Effector memory CD4-positive, alpha-beta T cell (primary cell): ENCODE measurements at places on chromosomes 16 and 17.

DNA sequence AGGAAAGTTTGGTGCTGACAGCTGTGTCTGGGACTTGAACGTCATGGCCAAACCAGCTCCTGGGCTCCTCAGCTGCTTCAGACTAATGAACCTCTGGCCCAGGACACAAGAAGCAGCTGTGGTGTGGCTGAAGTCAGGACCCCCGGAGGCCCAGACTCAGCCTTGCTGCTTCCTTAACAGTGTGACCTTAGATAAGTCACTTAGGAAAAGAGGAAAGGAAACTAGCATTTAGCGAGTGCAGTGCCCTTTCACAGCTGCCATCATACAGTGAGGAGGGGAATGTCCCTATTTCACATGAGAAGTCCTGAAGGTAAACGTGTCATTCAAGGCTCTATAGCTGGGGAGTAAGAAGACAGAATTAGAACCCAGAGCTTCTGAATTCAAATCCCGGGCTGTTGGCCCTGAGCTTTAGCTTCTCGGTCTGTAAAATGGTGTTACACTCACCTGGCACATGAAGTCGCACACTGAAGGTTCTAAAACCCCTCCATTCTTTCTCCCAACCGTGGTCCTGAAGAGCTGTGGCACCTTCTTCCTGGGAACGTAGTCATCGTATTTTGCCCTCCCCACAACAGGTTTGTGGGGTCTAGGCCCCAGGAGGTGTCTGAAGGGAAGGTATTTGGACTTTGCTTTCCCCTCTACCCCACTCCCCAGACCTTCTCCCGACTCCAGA lies 910 bp upstream of the RAMP2 start:
- peaks cover 30% of the 10 kb centered on the region for H3K27me3 ChIP-seq
- no peak overlapping the region for H3K27ac ChIP-seq
- DNase-seq, result no peak
- no peaks in the 10 kb centered on the region for H3K36me3 ChIP-seq
- peaks cover 9% of the 10 kb centered on the region for H3K4me1 ChIP-seq
- no peak overlapping the region for H3K4me3 ChIP-seq

DNA sequence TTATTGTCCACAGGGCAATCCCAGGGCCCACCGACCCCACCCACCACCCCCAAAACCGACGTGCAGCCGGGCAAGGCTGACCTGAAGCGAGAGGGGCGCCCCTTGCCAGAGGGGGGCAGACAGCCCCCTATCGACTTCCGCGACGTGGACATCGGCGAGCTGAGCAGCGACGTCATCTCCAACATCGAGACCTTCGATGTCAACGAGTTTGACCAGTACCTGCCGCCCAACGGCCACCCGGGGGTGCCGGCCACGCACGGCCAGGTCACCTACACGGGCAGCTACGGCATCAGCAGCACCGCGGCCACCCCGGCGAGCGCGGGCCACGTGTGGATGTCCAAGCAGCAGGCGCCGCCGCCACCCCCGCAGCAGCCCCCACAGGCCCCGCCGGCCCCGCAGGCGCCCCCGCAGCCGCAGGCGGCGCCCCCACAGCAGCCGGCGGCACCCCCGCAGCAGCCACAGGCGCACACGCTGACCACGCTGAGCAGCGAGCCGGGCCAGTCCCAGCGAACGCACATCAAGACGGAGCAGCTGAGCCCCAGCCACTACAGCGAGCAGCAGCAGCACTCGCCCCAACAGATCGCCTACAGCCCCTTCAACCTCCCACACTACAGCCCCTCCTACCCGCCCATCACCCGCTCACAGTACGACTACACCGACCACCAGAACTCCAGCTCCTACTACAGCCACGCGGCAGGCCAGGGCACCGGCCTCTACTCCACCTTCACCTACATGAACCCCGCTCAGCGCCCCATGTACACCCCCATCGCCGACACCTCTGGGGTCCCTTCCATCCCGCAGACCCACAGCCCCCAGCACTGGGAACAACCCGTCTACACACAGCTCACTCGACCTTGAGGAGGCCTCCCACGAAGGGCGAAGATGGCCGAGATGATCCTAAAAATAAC lies 3.0 kb downstream of the SOX9 start:
- H3K4me3 ChIP-seq, result no peak overlapping the region
- H3K36me3 ChIP-seq, result no peaks in the 10 kb centered on the region
- DNase-seq, result no peak
- H3K27me3 ChIP-seq, result peaks cover 14% of the 10 kb centered on the region
- H3K27ac ChIP-seq, result no peak overlapping the region

DNA sequence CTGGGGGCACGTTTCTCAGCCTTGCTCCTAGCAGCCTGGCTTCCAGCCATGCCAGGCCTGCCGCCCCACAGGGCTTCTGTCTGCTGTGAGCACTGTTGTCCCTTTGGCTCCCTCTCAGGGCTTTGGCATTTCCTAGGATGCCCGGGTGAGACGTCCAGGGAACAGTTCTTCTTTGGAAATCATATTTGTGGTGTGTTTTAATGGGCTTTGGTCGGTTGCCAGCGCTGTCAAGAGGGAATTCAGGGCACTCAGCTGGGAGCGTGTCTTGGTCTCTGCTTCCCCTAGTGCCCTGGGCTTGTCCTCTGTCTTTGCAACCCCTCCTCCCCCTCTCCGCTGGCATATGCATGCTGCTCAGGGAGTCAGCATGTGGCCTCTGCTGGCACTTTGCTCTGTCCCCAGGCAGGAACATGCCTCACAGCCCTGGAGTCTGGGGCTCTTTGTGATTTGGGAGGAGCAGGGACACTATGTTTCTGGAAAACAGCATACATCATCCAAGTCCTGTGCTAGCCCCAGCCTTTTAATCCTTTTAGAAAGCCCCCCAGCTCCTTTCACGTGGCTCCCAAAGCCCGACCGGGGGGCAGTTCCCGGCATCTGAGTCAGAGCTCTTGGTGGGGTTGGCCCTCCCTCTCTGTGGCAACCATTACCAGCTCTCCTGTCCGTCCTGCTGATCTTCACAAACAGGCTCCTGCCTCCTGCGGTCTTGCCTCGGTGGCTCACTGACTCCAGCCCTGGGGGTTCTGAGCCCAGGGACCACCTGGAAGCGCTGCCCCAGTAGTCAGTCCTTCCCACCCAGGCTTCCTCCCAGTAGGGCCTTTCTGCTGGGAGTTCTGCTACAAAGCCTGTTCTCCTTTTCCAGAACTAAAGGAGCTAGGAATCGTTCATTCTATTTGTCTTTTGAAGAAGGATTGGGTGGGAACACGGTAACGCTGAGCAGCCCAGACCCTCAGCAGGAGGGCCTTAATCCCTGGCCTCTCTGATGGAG lies 26.7 kb downstream of the SAP30BP start:
- H3K27me3 ChIP-seq, result no peaks in the 10 kb centered on the region
- DNase-seq, result no peak
- H3K4me1 ChIP-seq, result no peaks in the 10 kb centered on the region
- peaks cover 55% of the 10 kb centered on the region for H3K36me3 ChIP-seq
- no peak overlapping the region for H3K4me3 ChIP-seq

DNA sequence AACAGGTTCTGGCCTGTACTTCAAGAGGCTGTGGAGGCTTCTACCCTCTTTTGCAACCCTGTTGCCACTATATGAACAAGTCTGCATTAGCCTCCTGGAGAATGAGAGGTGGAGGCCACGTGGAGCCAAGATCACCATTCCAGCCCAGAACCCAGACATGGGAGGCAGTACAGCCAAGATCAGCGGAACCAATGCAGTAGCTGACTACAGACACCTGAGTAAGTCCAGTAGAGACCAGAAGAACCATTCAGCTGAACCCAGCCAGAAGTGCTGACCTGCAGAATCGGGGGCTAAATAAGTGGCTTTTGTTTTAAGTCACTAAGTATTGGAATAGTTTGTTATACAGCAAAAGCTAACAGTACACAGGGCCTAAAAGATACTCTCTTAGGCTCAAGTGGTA lies 12.1 kb downstream of the FAM20A start:
- H3K27ac ChIP-seq, result no peak overlapping the region
- H3K4me1 ChIP-seq, result no peaks in the 10 kb centered on the region
- no peak for DNase-seq
- no peaks in the 10 kb centered on the region for H3K36me3 ChIP-seq
- H3K4me3 ChIP-seq, result no peak overlapping the region

GRCh38 chr16:62597875-62598274 lies 561.6 kb upstream of the CDH8 start:
- H3K36me3 ChIP-seq, result no peaks in the 10 kb centered on the region
- DNase-seq, result no peak
- H3K27me3 ChIP-seq, result no peaks in the 10 kb centered on the region
- H3K4me1 ChIP-seq, result no peaks in the 10 kb centered on the region

GRCh38 chr17:44522883-44523671 lies 19.9 kb upstream of the GPATCH8 start:
- no peak for DNase-seq
- no peak overlapping the region for H3K27ac ChIP-seq
- H3K27me3 ChIP-seq, result no peaks in the 10 kb centered on the region
- no peaks in the 10 kb centered on the region for H3K36me3 ChIP-seq
- no peaks in the 10 kb centered on the region for H3K4me1 ChIP-seq

- H3K27ac ChIP-seq, result peak within 1 kb of the TSS; percentile 69
- peak within 1 kb of the TSS; percentile 91 for H3K4me3 ChIP-seq
- H3K4me1 ChIP-seq, result peaks cover 24% of the 10 kb centered on the region
- H3K27me3 ChIP-seq, result no peaks in the 10 kb centered on the region
Measured at GRCh38 chr16:88856828-88857727, at the start of the genes GALNS and TRAPPC2L. TSS of gene GALNS (minus strand) at chr16:88856947. CDS start at chr16:88856877, 70 bp downstream. TSS of gene TRAPPC2L (plus strand) at chr16:88857127. CDS start at chr16:88857151, 24 bp downstream.

DNA sequence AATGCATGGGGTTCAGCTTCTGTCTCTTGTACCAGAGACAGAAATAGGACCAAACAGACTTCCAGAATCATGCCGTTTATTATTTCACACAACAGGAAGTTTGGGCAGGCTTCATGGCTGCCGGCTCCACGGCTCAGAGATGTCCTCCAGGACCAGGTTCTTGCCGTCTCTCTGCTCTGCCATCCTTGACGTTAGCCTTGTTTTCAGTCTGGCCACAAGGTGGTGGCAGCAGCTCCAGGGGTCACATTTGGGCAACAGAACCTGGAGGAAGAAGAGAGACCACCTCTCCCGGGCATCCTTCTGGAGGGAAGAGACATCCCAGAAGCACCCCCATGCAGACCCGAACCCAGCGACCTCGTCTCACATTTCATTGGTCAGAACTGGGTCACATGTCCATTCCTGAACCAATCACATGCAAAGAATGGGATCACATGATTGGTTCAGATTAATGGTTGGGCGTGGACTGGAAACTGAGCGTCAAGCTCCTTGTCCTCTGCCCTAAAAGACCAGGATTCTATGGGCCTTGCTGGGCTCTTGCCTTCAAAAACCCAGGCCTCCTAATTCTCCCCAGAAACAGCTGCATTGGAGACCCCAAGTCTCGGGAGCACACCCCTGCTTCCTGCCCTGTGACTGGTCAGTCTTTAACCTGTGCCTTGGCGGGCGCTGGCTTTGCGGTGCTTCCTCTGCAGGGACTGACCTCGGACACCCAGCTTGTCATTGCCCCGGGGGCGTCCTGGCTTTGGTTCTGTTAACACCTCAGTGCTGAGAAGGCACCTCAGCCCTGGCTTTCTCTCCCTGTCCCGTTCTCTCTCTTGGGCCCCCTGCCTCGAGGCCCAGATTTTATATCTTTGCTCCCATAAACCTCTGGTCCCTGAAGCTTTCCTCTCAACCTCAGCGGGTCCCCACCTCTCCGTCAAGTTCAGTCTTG lies 63.3 kb downstream of the IRF8 start:
- no peaks in the 10 kb centered on the region for H3K4me1 ChIP-seq
- no peaks in the 10 kb centered on the region for H3K27me3 ChIP-seq
- H3K4me3 ChIP-seq, result no peak overlapping the region
- H3K27ac ChIP-seq, result no peak overlapping the region
- DNase-seq, result no peak
- H3K36me3 ChIP-seq, result no peaks in the 10 kb centered on the region

DNA sequence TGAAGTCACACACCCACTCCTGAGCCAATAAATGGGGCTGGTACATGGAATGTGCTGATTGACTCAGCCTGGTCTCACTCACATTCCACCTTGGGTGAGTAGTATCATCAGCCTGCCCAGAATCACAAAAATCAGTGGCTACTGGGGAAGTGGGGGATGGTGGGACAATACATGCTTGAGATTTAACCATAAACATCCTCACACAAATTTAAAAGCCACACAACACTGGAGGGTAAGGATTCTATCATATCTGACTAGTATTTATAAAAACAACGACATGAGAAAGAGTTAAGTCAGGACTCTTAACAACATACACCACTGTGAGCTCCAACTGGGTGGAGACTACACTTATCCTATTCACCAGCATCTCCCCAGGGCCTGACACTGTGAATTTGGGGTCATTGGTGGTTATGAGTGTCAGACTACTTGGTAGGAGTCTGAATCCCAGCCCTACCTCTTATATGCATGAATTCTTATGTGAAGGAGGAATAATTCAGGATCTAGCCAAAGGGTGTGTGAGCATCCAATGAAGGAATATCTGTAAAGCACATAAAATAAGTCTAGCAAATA lies 26.0 kb upstream of the IRX6 start:
- H3K4me3 ChIP-seq, result no peak overlapping the region
- no peaks in the 10 kb centered on the region for H3K4me1 ChIP-seq
- no peaks in the 10 kb centered on the region for H3K36me3 ChIP-seq
- no peaks in the 10 kb centered on the region for H3K27me3 ChIP-seq

GRCh38 chr16:28183484-28183883 lies 28.3 kb downstream of the XPO6 start:
- H3K4me3 ChIP-seq, result no peak overlapping the region
- no peaks in the 10 kb centered on the region for H3K36me3 ChIP-seq
- H3K4me1 ChIP-seq, result peaks cover 52% of the 10 kb centered on the region

DNA sequence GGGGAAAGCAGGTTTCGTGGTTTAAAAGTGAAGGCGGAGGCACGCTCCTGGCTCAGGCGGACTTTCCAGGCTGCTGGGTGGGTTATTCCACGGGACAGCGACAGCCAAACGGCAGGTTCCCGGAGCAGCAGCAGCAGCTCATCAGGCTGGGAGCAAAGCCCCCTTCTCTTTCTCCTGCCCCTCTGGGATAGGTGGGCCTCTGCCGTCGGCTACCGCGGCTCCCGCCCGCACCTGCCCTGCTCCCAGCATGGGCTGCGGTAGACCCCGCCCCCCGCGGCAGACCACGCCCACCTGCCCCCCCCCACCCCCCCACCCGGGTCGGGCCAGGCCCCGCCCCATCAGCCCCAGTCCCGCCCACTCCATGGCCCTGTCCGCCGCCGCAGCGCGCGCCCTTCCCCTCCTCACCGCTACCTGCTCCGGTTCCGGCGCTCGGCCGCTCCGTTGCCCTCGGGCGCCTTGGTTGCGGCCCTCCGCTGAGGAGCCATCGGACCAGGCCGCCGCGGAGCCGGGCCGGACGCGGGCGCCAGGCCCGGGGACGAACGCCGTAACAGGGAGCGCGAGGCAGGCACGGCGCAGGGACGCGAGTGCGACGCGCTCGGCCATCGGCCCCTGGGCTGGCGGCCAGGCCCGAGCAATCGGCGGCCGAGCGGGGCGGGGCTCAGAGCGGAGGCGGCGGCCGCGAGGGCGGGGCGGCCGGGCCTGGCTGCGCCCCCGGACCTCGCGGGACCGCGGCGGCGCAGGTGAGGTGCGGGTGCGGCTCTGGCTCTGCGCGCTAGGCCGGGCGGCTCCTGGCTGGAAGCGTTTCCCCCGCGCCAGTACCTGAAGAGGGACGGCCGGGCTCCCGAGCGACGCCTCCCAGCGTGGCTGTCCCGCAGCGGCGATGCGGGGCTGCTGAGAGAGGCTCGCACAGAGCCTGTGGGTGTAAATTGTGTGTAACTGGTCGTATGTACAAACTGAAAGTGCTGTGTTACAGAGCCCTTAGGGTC lies at the start of the genes HEXD and OGFOD3:
TSS of gene HEXD (plus strand) at position 347 of the 986 bp plus-strand sequence. CDS start 1,453 bp downstream, outside the sequence.
TSS of gene OGFOD3 (minus strand) at position 586 of the 986 bp plus-strand sequence. CDS start at position 485, 101 bp downstream.
- peaks cover 7% of the 10 kb centered on the region for H3K36me3 ChIP-seq
- peak within 1 kb of the TSS; percentile 87 for H3K27ac ChIP-seq
- peak; percentile 74 for DNase-seq
- H3K4me1 ChIP-seq, result peaks cover 6% of the 10 kb centered on the region
- H3K27me3 ChIP-seq, result no peaks in the 10 kb centered on the region

GRCh38 chr16:65392806-65393565 lies 271.1 kb upstream of the CDH11 start:
- H3K4me3 ChIP-seq, result no peak overlapping the region
- H3K36me3 ChIP-seq, result no peaks in the 10 kb centered on the region
- no peak for DNase-seq
- no peaks in the 10 kb centered on the region for H3K4me1 ChIP-seq
